ENCODE measurements at places on chromosomes 1 and 21. TPM values are rescaled to one million over a fixed set of nuclear protein-coding genes. Genes with fewer than 3 reads are reported as not detected.

The NBPF10 gene
- 0.98 TPM for total RNA-seq

The SPRR2A gene
- total RNA-seq: not detected

The FAM72B gene
- 5.9 TPM for total RNA-seq

The HRNR gene
- not detected for total RNA-seq

The GSTM1 gene
- total RNA-seq: not detected

The FUCA1 gene
- total RNA-seq: 9.9 TPM

The FHAD1 gene
- 0.64 TPM for total RNA-seq

The HSPB7 gene
- not detected for total RNA-seq

The BARHL2 gene
- total RNA-seq: not detected

The KRTAP6-1 gene
- total RNA-seq: not detected

The NDUFS2 gene
- total RNA-seq: 81.0 TPM

The CNTN2 gene
- not detected for total RNA-seq

The PBX1 gene
- 15.9 TPM for total RNA-seq

The FMO3 gene
- not detected for total RNA-seq

The IFNAR2 gene
- total RNA-seq: 11.6 TPM

The MYBPHL gene
- total RNA-seq: not detected

The ANKRD35 gene
- 0.04 TPM for total RNA-seq

The SLAMF8 gene
- 0.22 TPM for total RNA-seq

The TMEM269 gene
- total RNA-seq: 0.15 TPM

The PCSK9 gene
- 3.0 TPM for total RNA-seq

The XCL2 gene
- not detected for total RNA-seq

The CDA gene
- 29.1 TPM for total RNA-seq

The TUFT1 gene
- total RNA-seq: 9.2 TPM

The WNT9A gene
- 9.0 TPM for total RNA-seq

The S100A9 gene
- total RNA-seq: 1.2 TPM

The SLC1A7 gene
- not detected for total RNA-seq

The DIRAS3 gene
- 1.5 TPM for total RNA-seq

The TM2D1 gene
- total RNA-seq: 29.0 TPM

The EFNA1 gene
- total RNA-seq: 31.6 TPM

The SMG5 gene
- 46.0 TPM for total RNA-seq

The TPTE gene
- not detected for total RNA-seq

The RPE65 gene
- not detected for total RNA-seq

Data from A549 treated with Mapracorat at 1 μM for 4 hours (cell line).